ENCODE measurements at places on chromosomes 16 and 17.

DNA sequence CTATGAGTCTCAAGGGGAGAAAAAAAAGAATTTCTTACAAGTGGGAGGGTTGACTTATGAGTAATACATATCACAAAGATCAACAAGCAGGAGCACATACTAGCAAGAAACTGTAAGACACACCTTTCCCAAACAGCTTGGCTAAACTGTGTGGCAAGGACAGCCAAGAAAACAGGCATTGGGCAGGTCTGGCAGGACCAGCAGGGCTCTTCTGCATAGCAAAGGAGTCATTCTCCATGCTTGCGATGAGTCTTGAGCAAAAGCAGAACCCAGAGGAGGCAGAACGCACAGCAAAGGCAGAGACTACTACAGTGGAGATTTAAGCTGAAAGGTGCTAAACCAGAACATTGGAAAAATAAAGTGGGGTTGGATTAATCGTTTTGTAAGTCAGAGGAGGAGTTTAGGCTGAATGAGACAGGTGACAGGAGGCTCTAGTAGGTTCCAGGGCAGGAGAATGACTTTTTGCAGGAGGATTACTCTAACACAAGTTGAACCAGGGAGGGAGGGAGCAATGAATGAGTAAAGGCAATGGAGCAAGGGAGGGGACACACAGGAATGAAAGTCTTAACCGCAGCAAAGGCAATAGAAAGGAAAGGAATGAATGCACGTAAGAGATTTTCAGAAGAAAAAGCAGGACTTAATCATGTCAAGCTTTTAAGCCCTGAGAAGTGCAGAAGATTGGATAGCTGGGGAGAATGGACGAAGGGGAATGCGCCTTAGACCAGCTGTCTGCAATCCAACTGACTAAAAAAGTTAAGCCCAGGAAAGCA, 2.7 kb downstream of the N4BP1 start:
- DNase-seq, result peak; percentile 99

DNA sequence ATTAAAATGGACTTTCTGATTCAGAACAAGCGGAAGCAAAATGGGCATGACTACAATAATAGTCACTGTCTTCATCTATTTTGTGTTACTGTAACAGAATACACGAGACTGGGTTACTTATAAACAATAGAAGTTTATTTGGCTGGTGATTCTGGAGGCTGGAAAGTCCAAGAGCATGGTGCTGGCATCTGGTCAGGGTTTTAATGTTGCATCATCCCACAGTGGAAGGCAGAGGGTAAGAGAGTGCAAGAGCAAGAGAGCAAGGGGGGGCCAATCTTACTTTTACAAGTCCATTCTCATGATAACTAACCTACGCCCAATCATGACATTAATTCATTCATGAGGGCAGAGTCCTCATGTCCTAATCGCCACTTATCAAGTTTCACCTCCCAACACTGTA, 189.2 kb downstream of the TOX3 start:
- DNase-seq, result no peak

DNA sequence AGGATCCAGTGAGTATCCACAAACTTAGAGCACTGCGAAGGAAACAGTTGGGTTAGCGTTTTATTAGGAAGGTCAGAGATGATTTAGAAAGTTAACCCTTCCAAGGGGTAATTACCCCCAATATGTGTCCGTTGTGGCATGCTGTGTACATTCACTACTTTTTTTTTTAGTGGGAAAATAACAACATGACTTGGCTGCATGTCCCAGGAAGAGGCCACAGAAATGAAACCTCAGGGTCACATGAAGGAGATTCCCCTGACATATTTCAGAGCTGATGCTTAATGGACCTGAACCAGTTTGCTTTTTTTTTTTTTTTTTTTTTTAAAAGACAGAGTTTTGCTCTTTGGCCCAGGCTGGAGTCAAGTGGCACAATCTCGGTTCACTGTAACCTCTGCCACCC, 167.5 kb downstream of the PRKCA start:
- DNase-seq, result no peak

DNA sequence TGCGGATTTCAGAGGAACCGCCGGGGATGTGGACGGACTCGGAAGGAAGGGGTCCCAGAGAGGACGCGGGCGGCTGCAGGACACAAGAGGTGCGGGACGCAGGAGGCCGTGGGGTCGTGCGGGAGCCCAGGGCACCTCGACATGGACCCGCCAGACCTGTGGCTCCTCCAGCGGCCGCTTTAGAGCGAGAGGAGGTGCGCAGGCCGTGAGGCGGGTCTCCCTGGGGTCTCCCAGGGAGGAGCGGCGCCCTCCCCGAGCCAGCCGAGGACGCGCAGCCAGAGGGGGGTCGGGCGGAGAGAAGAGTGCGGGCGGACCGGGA, 6.8 kb upstream of the FLYWCH1 start:
- DNase-seq, result no peak

DNA sequence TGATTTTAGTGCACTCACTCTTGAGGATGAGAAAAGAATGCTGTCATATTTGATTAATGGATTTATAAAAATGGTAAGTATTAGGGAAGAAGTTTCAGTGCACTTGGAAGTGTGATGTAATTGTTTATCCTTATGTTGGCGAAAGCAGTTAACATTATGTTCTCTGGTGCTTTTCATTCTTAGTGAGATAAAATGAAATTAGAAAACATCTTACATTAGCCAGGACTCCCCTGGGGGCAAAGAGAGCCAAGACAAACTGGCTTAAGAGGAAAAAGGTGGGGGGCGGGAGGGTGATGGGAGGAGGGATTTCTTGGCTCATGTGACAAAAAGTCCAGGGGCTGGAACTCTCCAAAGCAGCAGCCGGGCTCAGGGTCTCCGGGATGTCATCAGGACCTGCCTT, 73.2 kb downstream of the KNOP1 start:
- DNase-seq, result no peak

DNA sequence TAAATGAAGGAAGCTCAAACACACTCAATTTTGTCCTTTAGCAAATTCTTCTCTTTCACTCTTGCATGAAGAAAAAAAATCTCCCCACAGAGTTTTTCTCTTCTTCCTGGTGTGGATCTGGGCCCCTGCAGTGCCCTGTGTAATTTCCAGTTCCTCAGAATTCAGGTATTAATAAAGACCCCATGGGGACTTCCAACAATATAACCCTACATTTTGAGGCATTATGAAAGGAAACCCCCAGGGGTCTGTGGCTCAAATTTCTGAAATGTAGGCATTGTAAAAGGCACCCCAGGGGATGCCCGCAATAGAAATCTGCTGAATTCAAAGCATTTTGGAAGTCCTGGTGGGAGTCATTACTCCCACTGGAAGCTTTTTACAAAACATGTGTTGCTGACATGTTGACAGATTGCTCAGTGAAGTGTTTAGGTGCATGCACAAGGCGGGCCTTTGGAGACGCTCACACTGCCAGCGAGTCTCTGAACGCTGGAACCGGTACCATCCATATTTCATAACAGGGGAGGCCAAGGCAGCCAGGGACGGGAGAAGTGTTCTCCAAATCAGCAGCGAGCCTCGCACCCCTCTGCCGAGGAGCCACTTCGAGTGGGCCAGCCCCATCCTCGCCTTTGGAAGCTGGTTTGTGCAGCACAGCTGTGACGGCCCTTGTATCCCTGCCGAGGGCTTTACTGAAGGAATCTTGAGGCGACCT, 154.0 kb downstream of the ZNF423 start:
- DNase-seq, result no peak

DNA sequence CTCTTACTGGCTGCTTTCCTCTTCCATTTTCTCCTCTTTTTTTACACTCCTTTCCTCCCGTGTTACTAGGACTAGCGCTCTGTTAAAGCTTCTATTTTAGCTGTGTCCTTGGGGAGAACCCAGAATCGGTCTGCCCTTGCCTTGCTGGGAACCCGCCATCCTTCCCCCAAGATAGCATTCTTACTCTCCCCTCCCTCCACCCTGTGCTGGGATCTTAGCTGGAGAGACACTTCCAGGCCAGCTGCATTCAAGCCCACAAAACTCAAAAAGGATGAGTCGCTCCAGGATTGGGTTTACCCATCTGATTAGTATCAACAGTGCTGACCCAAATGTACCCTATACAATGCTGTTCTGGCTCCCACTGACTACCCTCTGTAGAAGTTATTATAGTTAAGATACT, 200.5 kb upstream of the ASIC2 start:
- no peak for DNase-seq

- DNase-seq, result no peak
These were observed 17.3 kb upstream of the ENDOV start for GRCh38 chr17:80397686-80398085.

DNA sequence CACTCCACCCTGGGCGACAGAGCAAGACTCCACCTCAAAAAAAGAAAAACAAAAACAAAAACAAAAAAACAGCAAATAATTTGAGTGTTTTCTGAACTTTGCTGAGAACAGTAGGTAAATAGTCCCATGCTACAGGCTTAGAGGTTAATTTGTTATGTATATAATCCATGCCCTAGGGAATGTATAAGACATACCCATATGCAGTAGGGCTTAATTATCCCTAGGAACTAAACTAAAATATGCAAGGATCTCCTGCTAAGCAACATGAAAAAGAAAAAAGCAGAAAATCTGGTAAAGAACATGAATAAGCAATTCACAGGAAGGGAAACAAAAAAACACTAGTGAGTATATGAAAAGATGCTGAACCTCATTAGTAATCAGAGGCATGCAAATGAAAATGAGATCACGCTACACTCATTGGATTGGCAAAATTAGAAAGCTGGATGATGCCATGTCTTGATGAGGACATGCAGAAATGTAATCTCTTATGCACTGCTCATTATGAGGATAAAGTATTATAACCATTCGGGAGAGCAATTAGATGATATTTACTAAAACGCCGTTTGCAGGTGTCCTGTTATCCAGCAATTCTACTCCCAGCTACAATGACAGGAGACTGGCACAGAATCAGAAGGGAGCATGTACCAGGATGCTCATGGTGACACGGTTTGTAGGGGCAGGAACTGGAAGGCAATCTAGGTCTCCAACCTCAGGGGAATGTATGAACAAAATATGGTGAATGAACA, 5.6 kb downstream of the KCTD13 start:
- no peak for DNase-seq

- DNase-seq, result no peak
These were observed 7.9 kb downstream of the WFIKKN2 start for GRCh38 chr17:50843150-50843905.

GRCh38 chr16:88316941-88317612, 65.7 kb upstream of the ZNF469 start:
- DNase-seq, result no peak

- DNase-seq, result no peak
These were observed 3.9 kb downstream of the XYLT1 start for GRCh38 chr16:17466876-17467275.

DNA sequence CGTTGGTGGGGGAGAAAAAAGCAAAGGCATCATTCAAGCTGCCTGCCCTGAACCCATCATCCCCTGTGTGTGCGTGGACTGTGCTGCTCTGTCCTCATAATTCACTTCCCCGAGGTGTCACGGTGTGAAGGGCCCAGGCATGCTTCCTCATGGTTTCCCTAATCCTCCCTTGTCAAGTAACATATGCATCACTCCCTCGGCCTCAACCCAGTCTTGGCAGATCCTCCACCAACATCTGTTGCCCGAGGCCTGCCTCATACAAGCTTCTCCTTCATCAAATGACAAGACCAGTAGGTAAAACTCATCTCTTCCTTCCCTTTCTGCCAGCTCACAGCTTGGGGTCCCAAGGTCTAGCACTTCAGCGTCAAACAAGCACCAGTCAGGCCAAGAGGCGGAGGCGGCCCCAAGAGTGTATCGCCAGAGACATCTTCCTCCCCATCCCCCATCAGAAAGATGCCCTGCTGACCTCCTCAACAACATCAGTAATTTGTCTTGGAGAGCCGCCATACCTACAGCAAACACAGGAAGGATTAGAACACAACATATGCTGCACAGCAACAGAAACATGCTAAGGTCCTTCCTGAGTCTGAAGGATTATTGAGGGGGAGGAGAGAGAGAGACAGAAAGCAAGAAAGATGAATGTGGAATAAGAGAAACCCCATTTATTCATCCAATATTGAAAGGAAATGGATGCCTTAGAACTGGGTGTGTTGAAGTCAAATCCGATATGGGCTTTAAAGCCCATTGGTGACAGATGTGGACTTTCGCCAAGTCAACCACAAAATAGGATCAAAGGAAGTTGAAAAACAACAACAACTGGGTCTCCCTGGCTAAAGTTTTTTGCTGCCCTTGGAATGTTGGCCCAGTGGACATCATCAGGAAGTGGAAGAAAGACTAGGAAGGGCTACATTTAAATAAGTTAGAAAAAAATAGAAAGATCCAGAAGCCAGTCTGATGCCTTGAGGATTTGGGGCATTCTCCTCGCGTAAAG, 38.4 kb downstream of the SOX9 start:
- no peak for DNase-seq

DNA sequence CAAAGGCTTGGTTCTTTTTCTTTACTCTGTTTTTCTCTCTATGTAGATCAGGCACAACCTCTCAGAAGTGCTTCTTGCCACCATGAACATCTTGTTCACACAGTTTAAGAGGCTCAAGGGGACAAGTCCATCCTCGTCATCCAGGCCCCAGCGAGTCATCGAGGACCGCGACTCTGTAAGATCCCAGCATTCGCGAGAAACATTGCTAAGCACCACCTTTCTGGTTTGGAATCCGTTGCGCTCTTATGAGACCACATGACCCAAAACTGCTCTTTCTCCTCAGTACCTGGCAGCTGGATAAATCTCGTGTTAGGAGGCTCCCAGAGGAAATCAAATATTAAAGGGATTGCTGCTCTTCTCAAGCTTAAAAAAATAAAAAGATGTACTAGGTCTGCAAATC, 23.3 kb upstream of the SLC12A3 start:
- no peak for DNase-seq

DNA sequence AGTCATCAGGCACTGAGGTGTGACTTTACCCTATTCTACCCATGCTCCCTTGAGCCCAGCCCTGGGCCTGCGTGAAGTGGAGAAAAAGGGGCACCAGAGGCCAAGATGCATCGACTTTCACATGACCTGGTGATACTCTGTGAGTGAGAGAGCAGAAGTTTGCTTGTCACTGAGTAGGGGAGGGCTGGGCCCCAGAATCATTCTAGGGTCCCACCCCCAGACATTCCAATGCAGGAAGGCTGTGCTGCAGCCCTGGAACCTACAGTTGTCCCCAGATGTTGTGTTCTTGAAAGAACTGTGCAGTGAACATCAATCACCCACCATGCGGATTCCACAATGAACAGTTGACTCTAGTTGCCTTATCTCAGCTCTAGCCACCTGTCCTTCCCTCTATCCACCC, 6.2 kb upstream of the RMI2 start:
- no peak for DNase-seq

DNA sequence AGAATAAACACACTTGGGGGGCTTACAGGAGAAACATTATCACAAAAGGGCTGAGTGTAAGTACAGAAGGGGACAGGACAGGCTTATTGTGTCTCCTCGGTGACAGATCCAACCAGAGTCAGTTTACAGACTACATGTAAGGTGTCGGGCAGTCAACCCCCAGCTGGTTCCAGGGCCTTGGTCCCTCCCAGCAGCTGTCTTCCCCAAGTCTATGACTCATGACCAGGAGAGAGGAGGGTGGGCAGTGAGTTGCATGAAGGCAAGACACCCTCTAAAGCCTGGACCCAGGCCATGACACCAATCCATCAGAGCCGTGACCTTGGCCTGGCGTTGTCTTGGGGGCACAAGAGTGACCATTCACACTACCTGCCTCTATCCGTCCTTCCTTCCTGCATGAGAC, 276.2 kb upstream of the CCL2 start:
- no peak for DNase-seq
